ENCODE measurements at places on chromosomes 6 and 20.

GRCh38 chr6:17869753-17870050, 117.7 kb downstream of the KIF13A start:
- no peak for DNase-seq

DNA sequence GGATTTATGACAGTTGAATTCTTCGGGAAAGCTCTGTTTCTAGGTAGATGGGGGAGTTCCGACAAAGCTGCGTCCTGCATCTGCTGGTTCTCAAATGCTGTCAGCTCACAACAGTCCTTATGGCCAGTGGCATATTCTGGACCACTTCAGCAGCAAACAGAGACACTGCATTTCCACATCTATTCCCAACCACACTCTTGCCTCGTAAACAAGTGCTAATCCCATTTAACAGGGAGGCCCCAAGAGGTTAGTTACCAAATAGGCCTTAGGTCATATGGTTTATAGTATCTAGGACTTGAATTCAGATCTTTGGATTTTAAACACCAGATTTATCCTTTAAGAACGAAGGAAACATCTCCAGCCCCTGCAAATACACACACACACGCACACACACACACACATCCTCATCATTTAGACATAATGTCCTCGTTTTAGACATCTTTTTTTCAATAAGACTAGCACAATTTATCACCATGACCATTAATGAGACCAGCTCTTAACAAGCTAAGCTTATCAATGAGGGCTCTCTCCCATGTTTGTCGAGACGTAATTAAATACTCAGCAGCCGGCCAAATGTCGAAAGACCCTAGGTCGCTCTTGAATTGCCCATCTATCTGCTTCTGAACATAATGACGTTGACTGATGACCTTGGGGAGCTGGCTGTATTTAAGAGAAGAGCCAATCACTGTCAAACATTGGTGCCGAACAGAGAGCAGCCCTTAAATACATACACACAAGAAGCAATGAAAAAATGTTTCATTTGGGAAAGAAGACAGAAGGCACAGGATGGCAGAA, 84.5 kb downstream of the PSMG4 start:
- no peak for DNase-seq

DNA sequence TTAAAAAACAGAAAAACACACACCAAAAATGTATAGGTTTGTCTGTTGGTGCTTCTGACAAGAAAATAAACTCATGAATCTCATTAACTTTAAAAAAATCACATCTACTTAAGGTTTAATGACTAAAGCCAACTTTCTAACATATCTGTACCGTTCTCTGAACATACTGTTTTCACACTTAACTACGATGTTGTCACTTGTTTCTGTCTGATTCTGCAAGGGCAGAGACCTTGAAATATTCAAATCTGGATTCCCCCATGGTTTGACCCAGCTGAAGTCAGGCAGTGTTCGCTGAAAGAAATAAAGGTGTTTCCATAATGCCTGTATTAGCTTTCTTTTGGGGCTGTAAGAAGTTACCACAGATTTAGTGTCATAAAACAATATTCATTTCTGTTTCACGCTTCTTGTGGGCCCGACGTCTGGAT, 2.7 kb upstream of the ASXL1 start:
- DNase-seq: no peak

GRCh38 chr20:37841389-37841788, 61.5 kb upstream of the VSTM2L start:
- no peak for DNase-seq

DNA sequence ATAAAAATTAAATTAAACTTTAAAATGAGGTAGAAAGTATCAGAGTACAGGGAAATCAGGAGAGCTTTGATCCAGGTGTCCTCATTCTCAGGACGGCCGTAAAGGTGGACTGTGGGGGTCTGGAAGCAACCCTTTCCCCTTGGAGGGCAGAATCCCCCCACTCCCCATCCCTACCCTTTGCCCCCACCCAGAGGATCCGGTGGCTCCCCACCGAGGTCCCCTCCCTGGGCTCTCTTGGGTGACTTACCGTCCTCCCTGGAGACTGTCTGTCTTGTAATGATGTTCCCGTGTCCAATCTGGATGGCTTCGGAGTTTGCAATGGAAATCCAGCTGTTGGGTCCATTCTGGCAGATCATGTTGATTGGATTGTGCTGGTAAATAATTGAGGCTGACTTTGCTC, 7.3 kb downstream of the ZBP1 start:
- DNase-seq: no peak

GRCh38 chr6:135902756-135903331, 51.3 kb downstream of the PDE7B start:
- DNase-seq: peak; percentile 34

DNA sequence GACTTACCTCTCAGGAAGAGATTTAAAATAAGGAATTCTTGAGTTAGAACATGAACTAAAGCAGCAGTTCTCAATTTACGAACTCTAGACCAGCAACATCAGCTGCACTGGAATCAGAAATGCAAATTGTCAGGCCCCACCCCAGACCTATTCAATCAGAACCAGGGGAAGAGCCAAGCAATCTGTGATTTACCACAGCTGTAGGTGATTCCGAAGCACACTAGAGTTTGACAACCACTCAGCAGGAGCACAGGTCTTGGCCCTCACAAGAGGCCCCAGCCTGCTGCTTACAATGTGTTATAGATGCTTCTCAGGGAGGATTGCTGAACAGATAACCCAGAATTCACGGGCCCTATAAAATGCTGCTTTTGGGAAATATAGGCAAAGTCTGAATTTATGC, 279.2 kb downstream of the PTPRK start:
- no peak for DNase-seq

GRCh38 chr6:34745277-34746103, 11.8 kb upstream of the SNRPC start:
- peak; percentile 82 for DNase-seq

DNA sequence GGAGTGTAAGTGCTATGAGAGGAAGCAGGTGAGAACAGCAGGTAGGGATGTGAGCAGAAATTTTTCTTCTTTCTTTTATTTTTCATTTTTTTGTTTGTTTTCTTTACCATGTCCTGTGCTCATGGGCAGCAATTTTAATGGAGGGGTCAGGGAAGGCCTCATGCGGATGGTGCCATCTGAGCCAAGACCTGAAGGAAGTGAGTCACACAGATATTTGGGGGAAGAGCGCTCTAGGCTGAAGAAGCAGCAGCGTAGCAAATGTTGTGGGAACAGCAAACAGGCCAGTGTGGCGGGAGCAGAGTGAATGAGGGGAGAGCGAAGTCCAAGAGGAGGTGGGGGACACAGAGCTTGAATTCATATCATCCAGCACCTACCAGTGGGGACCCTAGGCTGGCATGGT, 12.7 kb downstream of the SPDEF start:
- peak; percentile 86 for DNase-seq

DNA sequence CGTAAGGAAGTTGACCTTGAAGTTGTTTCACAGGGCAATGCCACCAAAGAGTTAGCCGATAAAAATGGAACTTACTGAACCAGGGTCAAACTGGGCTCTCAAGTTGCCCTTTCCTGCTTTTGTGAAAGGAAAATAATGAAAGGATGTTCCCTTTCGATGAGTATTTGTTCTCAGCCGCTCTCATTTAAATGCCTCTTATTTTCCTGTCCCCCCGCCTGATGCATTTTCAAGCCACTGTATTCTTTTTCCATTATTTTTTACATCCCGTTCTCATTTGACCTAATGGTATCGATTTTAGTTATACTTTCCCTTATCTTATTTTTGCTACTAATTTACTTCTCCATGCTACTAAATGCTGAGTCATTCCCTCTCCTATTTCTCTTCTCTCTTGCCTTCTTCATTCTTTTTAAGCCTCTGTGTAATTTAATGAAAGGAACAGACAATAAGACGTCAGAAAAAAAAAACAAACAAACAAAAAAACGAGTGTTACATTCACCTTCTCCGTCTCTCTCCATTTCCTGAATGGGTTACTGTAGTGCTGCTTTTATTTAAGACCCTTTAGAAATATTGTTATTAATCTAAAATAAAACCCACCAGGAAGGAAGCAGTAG, 655 bp upstream of the NDUFAF4 start:
- DNase-seq: peak; percentile 34

- peak; percentile 75 for DNase-seq
Observed at GRCh38 chr6:14732844-14733757, 512.8 kb upstream of the JARID2 start.

- peak; percentile 77 for DNase-seq
Observed at GRCh38 chr6:11144393-11144851, 32.9 kb upstream of the ERVFRD-1 start.

DNA sequence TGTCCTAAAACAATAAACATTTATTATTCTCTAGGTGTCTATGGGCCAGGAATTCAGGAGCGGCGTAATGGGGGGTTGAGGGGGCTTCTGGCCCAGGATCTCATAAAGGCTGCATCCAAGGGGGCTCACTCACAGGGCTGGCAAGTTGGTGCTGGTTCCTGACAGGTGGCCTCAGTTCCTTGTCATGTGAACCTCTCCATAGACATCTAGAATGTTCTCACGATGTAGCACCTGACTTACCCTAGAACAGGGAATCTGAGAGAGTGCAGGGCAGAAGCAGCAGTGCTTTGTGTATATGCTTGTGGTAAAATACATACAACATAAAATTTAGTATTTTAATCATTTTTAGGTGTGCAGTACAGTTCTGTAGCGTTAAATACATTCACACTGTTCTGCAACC, 57.1 kb downstream of the PHF20 start:
- DNase-seq: no peak

- no peak for DNase-seq
Observed at GRCh38 chr20:18624948-18625347, 37.1 kb downstream of the DTD1 start.

DNA sequence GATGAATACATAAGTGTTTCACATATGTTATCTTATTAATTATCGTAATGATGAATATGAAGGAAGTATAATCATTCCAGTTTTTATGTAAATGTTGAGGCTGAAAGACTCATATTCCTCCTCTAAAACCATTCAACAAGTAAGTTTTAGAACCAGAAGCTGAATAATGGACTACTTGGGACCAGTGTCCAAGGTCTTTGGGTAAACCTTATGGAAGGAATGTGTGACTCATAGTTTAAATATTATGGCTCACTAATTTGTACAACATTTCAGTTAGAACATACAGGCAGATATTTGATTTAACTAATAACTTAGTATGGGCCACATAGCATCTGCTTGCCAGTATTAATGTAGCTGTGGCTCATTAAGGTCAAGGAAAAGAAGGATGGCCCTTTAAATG, 209.6 kb downstream of the TFAP2B start:
- no peak for DNase-seq

DNA sequence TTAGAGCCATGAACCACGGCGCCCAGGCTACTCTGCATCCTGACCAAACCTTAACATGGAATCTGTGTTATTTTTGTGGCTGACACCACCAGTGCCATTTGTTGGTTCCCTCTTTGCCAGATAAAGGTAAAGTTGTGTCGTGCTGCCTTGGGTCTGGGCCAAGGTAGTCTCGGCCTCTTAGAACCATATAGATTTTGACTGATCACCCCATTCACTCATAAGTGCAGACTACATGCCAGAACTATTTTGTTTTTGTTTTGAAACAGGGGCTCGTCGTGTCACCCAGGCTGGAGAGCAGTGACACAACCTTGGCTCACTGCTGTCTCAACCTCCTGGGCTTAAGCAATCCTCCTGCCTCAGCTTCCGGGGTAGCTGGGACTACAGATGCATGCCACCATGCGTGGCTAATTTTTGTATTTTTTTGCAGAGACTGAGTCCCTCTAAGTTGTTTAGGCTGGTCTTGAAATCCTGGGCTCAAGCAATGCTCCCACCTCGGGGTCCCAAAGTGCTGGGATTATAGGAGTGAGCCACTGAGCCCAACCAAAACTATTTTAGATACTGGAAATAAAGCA, 19.2 kb upstream of the RIPOR3 start:
- DNase-seq: peak; percentile 47

DNA sequence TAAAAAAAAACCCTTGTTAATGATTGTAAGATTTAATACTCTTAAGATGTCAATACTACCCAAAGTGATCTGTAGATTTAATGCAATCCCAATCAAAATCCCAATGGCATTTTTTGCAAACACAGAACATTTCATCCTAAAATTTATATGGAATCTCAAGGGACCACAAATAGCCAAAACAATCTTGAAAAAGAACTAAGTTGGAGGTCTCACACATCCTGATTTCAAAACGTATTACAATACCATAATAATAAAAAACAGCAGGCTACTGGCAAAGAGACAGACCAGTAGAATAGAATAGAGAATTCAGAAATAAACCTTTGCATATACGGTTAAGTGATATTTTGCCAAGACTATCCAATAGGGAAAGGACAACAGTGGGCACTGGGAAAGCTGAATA, 331.9 kb upstream of the JARID2 start:
- no peak for DNase-seq
